Testis (tissue), 5 donors: ENCODE measurements at places on chromosomes 12 and 14. TPM values are rescaled to one million over a fixed set of nuclear protein-coding genes. Genes with fewer than 3 reads are reported as not detected.

DNA sequence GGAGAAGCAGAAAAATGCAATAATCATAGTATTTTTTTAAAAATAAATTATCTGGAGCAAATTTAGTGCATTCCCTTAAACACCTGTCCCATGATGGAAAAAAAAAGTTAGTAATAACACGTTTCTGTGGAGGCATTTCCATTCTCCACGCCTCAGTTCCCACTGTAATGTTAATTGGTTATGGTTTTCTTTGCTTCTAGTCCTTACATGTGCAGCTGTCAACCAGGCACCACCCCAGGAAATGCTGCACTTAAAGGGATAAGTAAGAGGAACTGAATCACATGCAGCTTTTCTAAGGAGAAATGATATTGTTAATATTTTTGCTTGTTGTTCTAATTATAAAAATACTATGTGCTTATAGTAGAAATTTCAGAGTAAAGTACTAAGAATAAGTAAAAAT lies 240.3 kb downstream of the ZFP36L1 start:
- H3K27me3 ChIP-seq: no peaks in the 10 kb centered on the region
- no peak overlapping the region for H3K4me3 ChIP-seq

GRCh38 chr12:101927999-101928398 lies 50.6 kb downstream of the DRAM1 start:
- no peak for DNase-seq
- no peaks in the 10 kb centered on the region for H3K4me1 ChIP-seq
- H3K36me3 ChIP-seq: no peaks in the 10 kb centered on the region
- no peaks in the 10 kb centered on the region for H3K27me3 ChIP-seq
- H3K4me3 ChIP-seq: no peak overlapping the region

- DNase-seq: no peak
- H3K27me3 ChIP-seq: no peaks in the 10 kb centered on the region
- no peaks in the 10 kb centered on the region for H3K4me1 ChIP-seq
- no peak overlapping the region for H3K27ac ChIP-seq
Observed at GRCh38 chr12:65568517-65568916, 255.8 kb upstream of the HMGA2 start.

- no peaks in the 10 kb centered on the region for H3K36me3 ChIP-seq
- H3K4me1 ChIP-seq: no peaks in the 10 kb centered on the region
- no peak overlapping the region for H3K4me3 ChIP-seq
- no peak for DNase-seq
- no peaks in the 10 kb centered on the region for H3K27me3 ChIP-seq
- no peak overlapping the region for H3K27ac ChIP-seq
Observed at GRCh38 chr12:2082321-2082720, 29.5 kb downstream of the CACNA1C start.

- no peak for DNase-seq
- no peak overlapping the region for H3K27ac ChIP-seq
- H3K4me3 ChIP-seq: no peak overlapping the region
- no peaks in the 10 kb centered on the region for H3K27me3 ChIP-seq
Observed at GRCh38 chr14:100018482-100018881, 46.7 kb upstream of the EVL start.

- H3K36me3 ChIP-seq: no peaks in the 10 kb centered on the region
- no peak overlapping the region for H3K4me3 ChIP-seq
- no peak overlapping the region for H3K27ac ChIP-seq
- no peak for DNase-seq
- H3K27me3 ChIP-seq: no peaks in the 10 kb centered on the region
Observed at GRCh38 chr12:19614601-19615383, 175.5 kb downstream of the AEBP2 start.

DNA sequence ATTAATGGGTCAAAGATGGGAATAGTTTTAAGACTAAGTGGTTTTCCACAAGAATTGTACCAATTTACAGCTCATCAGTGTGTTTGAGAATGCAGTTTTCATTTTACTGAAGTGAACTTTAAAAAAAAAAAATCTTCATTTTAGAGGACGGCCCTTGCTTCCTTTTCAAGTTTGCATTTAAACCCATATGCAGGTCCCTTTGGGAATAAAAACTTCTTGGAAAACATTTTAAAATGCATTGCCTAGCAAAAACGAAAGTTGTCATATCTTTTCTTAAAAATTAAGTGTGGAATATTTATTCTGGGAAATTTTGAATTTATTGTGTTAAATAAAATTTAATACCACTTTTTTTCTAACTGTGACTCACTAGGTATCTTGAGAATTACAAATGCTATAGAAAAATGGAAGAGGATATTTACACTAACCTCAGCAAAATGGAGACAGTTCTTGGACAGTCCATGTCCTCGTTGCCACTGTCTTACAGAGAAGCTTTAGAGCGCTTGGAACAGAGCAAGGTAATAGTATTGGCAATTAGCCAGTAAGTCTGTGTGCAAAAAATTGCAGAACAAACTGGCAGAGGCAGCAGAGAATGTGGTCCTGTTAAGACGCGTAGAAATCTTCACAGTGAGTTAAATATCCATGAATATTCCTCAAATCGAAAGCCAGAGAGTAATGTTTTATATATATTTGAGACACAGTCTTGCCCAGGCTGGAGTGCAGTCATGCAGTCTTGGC lies 209.7 kb downstream of the SYNE2 start:
- no peaks in the 10 kb centered on the region for H3K27me3 ChIP-seq
- H3K36me3 ChIP-seq: no peaks in the 10 kb centered on the region
- H3K27ac ChIP-seq: no peak overlapping the region
- H3K4me3 ChIP-seq: no peak overlapping the region

- no peak overlapping the region for H3K4me3 ChIP-seq
- no peaks in the 10 kb centered on the region for H3K27me3 ChIP-seq
- peaks cover 5% of the 10 kb centered on the region for H3K4me1 ChIP-seq
Observed at GRCh38 chr14:100549834-100550625, 37.2 kb downstream of the BEGAIN start.

GRCh38 chr14:98826618-98827017 lies 445.4 kb downstream of the BCL11B start:
- no peak overlapping the region for H3K4me3 ChIP-seq
- H3K36me3 ChIP-seq: no peaks in the 10 kb centered on the region
- no peak overlapping the region for H3K27ac ChIP-seq
- no peaks in the 10 kb centered on the region for H3K4me1 ChIP-seq
- no peak for DNase-seq
- H3K27me3 ChIP-seq: no peaks in the 10 kb centered on the region

DNA sequence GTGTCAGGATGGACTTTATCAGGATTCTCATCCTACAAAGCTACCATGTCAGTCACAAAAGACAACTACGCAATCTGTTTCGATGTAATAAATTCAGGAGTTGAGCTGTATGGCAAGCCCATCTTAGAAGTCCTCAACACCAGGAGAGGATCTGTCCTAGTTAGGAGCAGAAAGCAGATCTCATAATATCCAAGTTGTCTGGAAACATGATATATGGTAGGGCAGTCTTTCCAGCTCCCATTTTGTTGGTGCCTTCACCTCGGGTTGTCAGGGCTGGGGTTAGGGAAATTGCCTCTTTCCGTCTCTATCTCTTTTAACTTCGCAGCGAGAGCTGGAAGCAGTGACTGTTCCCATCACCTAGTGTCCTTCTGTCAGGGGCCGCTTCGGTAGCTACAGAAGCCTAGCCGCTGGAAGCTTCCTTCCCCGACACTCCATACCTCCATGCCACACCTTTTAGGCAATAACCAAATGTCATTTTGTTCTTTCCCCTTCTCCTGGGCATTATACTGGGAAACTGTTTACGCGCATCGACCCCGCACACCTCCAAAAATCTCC lies 1.4 kb downstream of the NIN start:
- no peak overlapping the region for H3K27ac ChIP-seq
- H3K4me3 ChIP-seq: peak overlapping the region; percentile 70
- DNase-seq: no peak
- no peaks in the 10 kb centered on the region for H3K4me1 ChIP-seq

DNA sequence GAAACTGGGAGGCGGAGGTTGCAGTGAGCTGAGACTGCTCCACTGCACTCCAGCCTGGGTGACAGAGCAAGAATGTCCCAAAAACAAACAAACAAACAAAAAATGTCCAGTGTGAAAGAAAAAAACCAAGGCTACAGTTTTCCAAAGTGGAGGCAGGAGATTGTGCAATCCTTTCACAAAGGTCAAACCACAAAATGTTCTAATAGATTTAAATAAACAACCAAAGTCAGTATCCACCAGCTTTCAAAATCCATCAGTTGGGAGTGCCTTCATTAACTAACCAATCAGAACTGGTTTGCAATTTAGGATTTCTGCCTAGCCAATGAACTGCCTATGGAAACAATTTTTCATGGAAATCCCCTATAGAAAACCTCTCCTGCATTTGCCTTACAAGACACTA lies 52.3 kb upstream of the TRIM9 start:
- H3K36me3 ChIP-seq: no peaks in the 10 kb centered on the region
- no peaks in the 10 kb centered on the region for H3K4me1 ChIP-seq
- no peak for DNase-seq
- H3K27ac ChIP-seq: no peak overlapping the region
- no peak overlapping the region for H3K4me3 ChIP-seq
- no peaks in the 10 kb centered on the region for H3K27me3 ChIP-seq

DNA sequence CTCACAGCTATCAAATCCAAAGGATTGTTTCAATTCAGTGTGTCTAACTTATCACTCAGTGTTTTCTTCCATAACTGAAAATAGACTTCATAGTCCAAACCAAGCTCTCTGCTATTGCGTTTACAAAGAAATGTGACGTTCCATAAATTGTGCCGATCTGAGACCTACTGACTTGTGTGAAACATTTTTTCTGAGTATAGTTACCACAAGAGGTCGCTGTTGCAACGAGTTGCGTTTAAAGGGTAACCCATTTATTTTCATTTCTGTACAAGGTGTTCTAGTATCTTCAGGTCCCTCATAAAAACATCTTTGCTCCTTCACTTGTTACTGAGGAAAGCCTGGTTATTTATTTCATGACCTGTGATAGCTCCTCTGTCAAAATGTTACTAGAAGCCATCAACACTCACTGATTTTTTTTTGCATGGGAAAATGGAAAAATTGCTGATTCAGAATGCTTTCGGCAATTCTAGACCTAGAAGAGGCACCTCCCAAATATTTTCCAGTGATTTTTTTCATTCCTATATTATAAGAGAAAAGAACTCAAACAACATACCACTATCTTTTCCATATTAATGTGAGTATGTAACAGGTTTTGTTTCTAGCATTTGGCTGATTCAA lies 60.9 kb upstream of the OR4E1 start:
- no peak overlapping the region for H3K4me3 ChIP-seq
- H3K36me3 ChIP-seq: no peaks in the 10 kb centered on the region
- H3K4me1 ChIP-seq: no peaks in the 10 kb centered on the region
- H3K27me3 ChIP-seq: no peaks in the 10 kb centered on the region

DNA sequence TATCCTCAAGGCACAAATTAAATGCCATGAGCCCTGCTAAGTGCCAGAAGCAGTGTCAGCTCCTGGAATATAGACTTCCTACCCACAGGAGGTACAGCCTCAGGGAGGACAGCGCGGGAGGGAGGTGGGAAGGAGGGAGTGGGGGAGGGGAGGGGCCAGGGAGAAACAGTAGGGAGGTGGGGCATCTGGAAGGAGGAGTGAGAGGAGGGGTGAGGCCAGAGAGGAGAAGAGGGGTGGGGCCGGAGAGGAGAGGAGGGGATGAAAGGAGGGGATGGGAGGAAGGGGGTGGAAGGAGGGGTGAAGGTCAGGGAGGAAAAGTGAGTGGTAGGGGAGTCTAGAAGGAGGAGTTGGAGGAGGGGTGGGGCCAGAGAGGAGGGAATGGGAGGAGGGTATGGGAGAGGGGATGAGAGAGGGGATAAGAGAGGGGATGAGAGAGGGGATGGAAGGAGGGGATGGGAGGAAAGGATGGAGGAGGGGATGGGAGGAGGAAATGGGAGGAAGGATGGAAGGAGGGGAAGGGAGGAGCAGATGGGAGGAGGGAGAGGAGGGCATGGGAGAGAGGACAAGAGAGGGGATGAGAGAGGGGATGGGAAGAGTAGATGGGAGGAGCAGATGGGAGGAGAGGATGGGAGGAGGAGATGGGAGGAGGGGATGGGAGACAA lies 9.2 kb upstream of the CCDC197 start:
- H3K27ac ChIP-seq: no peak overlapping the region
- H3K27me3 ChIP-seq: no peaks in the 10 kb centered on the region
- no peak overlapping the region for H3K4me3 ChIP-seq
- H3K4me1 ChIP-seq: peaks cover 8% of the 10 kb centered on the region

DNA sequence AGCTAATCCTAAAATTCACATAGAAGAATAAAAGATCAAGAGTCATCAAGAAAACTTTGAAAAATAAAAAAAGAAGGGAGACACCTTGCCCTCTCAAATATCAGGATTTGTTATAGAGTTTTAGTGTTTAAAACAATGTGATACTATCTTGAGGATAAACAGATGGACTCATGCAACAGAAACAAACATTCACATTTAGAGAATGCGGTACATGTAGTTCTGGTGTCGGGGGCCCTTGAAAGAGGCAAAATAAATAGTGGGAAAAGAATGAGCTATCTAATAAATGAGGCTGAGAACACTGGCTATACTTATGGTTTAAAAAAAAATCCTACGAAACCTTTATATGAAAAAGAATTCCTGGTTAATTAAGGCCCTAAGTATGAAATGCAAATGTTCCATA lies 127.7 kb downstream of the LLPH start:
- H3K4me1 ChIP-seq: no peaks in the 10 kb centered on the region
- H3K27ac ChIP-seq: no peak overlapping the region
- no peaks in the 10 kb centered on the region for H3K27me3 ChIP-seq
- no peak overlapping the region for H3K4me3 ChIP-seq

DNA sequence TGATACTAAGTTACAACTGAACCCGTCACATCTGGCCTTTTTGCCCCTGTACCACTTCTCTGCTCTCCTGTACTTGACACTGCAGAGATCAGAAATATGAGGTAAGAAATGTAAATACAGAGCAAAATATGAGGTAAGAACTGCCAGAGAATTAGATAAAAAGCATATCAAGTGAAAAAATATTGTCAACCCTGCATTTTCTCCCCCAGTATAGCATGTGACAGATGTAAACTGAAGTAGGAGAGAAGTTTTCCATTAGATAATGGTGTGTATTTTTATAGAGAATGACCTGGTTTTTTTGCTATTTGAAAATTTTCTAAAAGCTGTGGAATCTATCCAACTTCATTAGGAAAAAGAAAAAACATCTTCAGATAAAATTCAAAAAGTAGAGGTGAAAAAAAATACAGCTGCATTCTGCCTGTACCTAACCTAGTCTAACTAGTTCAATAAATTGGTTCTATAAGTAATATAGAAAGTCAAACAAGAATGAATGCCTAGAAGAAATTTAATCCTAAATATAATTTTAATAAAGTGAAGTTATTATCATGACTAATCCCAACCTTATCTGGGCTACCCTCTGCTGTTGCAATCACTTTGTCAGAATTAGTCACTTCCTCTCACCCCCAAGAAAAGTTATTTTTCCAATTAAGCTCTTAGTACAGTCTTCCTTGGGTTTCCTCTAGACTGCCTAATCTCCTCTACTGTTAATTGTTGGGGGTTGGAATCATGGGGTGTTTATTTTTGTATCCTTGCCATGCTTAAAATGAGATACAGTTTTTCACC lies 210.0 kb downstream of the RASSF9 start:
- H3K36me3 ChIP-seq: no peaks in the 10 kb centered on the region
- no peak overlapping the region for H3K4me3 ChIP-seq
- H3K27me3 ChIP-seq: no peaks in the 10 kb centered on the region
- H3K4me1 ChIP-seq: no peaks in the 10 kb centered on the region
- no peak for DNase-seq

GSG1 gene
- total RNA-seq: 133 TPM

GYS2 gene
- total RNA-seq: not detected

ARMH4 gene
- 38.7 TPM for total RNA-seq

KRT8 gene
- 14.6 TPM for total RNA-seq

MYL6 gene
- 1,373 TPM for total RNA-seq
